ENCODE measurements at places on chromosomes 11 and 22.

GRCh38 chr11:14614091-14614622 lies 29.4 kb upstream of the PDE3B start:
- DNase-seq, result no peak

DNA sequence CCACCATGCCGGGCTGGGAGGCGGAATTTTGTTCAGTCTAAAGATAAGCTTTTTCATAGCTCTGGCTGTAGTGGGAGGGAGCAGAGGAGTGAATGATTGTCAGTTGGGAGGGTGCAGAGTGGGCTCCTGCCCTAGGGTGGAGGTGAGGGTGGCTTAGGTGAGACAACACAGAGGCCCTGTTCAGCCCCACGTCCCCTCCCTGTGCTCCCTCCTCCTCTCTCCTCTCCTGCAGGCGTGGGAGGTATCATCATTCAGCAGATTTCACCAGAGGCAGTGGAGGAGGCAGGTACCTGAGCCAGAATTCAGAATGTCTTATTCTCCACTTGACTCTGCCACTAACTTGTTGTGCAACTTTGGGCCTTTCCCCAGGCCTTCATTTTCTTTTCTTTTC lies 1.7 kb upstream of the THRSP start:
- no peak for DNase-seq

DNA sequence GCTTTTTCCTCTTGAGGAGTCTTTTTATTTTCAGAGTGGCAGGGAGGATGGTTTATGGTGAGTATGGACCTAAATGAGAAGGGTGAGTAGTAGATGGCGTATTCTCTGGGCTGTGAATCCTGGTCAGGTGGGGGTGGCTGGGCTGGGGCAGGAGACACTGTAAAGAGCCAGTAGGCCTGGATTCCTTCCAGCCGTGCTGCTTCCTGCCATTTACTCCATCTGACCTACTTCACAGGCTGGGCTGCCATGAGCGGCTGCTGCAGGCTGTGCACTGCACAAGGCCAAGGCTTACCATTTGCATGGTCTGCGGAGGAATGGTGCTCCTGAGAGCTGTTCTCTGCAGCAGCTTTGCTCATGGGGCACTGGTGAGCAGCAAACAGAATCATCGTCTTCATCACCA lies 297.6 kb downstream of the KIRREL3 start:
- DNase-seq, result no peak

GRCh38 chr11:17747131-17747955 lies 12.8 kb downstream of the KCNC1 start:
- DNase-seq, result no peak

- peak; percentile 16 for DNase-seq
Observed at GRCh38 chr11:34501500-34501899, 12.1 kb downstream of the ELF5 start.

- DNase-seq, result no peak
Observed at GRCh38 chr11:62445314-62445740, 26.5 kb downstream of the SCGB1A1 start.
